Placental epithelial cell (primary cell): ENCODE measurements at places on chromosomes 4 and X. TPM values are rescaled to one million over a fixed set of nuclear protein-coding genes. Genes with fewer than 3 reads are reported as not detected.

CENPI gene
- 6.3 and 7.4 TPM in 2 replicates for total RNA-seq

PCSK1N gene
- total RNA-seq: 13.1 and 27.1 TPM in 2 replicates

DCAF12L1 gene
- not detected in 2 replicates for total RNA-seq

SPANXC gene
- total RNA-seq: not detected in 2 replicates

FAM47E gene
- total RNA-seq: 1.4 and 3.1 TPM in 2 replicates

RPGR gene
- 7.9 and 8.1 TPM in 2 replicates for total RNA-seq

BGN gene
- 0.11 and 0.39 TPM in 2 replicates for total RNA-seq

SSX5 gene
- total RNA-seq: not detected in 2 replicates

GAGE12J gene
- total RNA-seq: not detected in 2 replicates

CDKL2 gene
- 0.79 and 0.87 TPM in 2 replicates for total RNA-seq

HPSE gene
- total RNA-seq: 4.2 and 11.0 TPM in 2 replicates

VSIG4 gene
- not detected in 2 replicates for total RNA-seq

FGA gene
- not detected in 2 replicates for total RNA-seq

SLC16A2 gene
- 5.5 and 6.1 TPM in 2 replicates for total RNA-seq

BEX5 gene
- not detected in 2 replicates for total RNA-seq

ITGB1BP2 gene
- 0.98 and 3.1 TPM in 2 replicates for total RNA-seq

NSG1 gene
- total RNA-seq: 102 and 108 TPM in 2 replicates

TENM3 gene
- 146 and 399 TPM in 2 replicates for total RNA-seq

LONRF3 gene
- total RNA-seq: not detected in 2 replicates

DDX53 gene
- not detected in 2 replicates for total RNA-seq

MAGED4B gene
- 47.8 and 70.3 TPM in 2 replicates for total RNA-seq

GALNTL6 gene
- under 0.01 and 1.2 TPM in 2 replicates for total RNA-seq

ADH6 gene
- not detected in 2 replicates for total RNA-seq

UGT8 gene
- total RNA-seq: under 0.01 TPM in 1 of 2 replicates, not detected in the other

POLR2B gene
- total RNA-seq: 88.3 and 90.3 TPM in 2 replicates

NR3C2 gene
- 52.4 and 53.4 TPM in 2 replicates for total RNA-seq

PAGE1 gene
- total RNA-seq: not detected in 2 replicates

DMP1 gene
- total RNA-seq: not detected in 2 replicates

ALAS2 gene
- total RNA-seq: not detected in 2 replicates

CTAG1A gene
- not detected in 2 replicates for total RNA-seq

HEPH gene
- total RNA-seq: under 0.01 TPM in 2 replicates

PPP1R2C gene
- total RNA-seq: not detected in 2 replicates

SCML2 gene
- 0.79 and 0.98 TPM in 2 replicates for total RNA-seq

TAF9B gene
- 23.6 and 27.5 TPM in 2 replicates for total RNA-seq

SMIM31 gene
- total RNA-seq: not detected in 2 replicates

CPE gene
- total RNA-seq: 1.5 and 4.7 TPM in 2 replicates
